Left hindlimb (tissue), 1 donor: ENCODE measurements at places on chromosomes 3 and 15.

GRCh38 chr3:62211675-62212429 is 161.5 kb downstream of the FEZF2 start:
- DNase-seq, result no peak

GRCh38 chr3:16178628-16178988 is 4.1 kb downstream of the GALNT15 start:
- DNase-seq, result no peak

GRCh38 chr15:47332481-47332880 is 384.8 kb upstream of the SEMA6D start:
- DNase-seq, result no peak

DNA sequence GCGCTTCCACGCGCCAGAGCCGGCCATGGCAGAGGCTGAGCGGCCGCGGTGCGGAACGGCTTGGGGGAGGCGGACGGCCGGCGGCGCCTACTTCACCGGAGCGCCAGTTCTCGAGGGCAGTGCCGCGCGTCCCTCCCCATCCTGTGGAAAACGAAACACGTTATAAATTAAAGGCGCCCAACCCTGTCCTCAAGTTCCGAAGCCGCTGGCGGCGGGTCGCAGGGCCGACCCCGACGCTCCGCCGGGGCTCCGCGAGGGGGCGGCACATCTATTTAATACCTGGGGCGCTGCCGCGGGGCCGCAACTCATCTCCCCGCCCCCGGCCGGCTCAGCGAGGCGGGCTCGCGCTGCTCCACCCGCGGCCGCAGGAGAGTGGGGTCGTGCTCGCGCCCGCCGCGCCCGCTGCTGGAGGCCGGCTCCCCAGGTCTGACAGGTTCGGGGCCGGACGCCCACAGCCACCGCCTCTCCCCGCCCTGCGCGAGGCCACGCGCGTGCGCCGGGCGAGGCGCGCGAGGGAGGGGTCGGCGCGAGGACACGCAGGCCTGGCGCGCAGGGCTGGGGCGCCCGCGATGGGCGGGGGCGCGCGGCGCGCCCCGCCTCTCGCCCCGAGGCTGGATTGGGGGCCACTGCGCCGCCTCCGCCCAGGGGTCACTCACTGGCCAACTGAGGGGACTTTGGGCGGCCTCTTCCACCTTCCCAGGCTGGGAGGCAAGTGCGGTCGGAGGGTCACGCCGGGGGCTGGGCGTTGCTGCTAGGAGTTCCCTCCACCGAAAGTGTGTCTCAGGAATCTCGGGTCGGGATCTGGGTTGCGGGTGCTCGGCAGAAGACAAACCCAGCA is at the start of gene SLC30A4:
SLC30A4 (minus strand) TSS at position 428 of the 838 bp plus-strand sequence; CDS start at position 27, 401 bp downstream.
- DNase-seq, result peak; percentile 85

DNA sequence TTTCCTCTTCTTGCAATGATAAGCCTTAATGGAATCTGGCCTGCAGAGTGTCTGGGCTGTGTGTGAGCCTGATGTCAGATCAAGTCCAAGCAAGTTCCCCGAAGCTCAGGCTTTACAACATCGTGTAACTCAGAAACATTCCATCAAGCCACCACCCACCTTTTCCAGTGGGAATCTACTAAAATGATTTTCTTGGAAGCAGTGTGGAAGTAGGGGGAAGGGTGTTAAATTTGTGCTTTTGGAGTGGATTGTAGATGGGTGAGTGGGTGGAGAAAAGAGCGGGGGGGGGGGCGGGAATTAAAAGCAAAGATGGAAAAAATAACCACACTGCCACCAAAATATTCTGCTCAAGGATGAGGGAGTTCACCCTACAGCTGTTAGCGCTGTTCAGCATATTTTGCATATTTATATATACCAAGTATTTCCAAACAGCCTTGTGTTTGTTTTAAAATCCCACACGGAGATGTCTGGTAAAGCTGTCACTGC is 53.6 kb downstream of the VGLL3 start:
- peak; percentile 71 for DNase-seq

GRCh38 chr3:152834776-152835600 is at the start of gene P2RY1:
P2RY1 (plus strand) TSS chr3:152835131; CDS start chr3:152835783, 652 bp downstream.
- peak; percentile 82 for DNase-seq

DNA sequence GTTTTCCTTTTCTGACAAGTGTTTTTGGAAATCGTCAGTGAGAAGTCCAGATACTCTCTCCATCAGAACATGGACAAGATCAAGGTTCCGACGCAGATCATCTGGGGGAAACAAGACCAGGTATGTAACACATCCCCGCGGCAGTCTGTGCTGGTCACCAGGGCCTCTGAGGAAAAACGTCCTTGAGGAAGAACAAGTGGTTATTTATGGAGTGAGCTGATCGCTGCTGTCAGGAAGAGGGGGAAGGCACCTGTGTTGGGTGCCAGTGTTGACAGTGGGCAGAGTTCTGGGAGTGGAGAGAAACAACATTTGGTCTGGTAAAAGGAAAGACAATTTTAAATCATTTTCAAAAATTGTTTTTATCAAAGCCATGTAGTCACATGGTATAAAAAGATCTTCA is 20.7 kb upstream of the RPP14 start:
- no peak for DNase-seq

DNA sequence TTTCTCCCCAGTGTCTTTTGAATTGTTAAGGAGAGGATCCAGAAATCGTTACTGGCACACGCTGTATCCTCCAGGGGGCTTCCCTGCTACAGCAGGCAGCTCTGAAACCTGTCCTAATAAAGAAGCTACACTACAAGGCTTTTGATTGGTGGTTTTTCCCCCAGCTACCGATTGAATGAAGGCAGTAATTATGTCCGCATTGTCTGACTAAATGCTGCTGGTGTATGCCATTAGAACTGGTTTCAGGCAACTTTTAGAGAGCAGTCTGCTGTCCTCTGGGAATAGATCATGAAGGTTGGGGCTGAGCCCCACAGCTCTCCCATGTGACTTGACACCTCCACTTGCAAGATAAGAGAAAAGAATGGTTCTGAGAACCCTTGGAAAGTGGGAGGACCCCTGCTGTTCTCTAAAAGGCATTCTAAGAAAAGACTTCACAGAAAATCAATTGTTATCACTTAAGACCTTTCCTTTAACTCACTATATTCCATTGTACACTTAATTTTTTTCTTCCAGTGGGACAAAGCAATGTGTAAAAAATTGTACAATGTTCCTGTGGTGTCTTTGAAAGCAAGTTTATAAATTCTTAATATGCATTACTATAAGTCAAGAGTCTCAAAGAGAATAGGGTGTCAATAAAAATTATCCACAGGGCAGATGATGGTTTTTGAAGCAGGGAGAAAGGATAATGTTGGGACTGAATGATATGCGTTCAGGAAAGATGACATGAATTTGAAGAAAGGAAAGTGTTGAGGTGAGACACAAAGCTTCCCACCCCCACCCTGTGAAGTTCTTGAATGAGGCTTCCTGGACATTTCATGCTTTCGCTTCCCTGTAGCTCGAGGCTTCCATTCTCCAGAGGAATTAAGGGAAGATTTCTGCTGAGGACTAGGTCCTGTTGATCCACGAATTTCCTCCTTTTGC is 53.0 kb upstream of the DAZL start:
- DNase-seq, result no peak

GRCh38 chr3:48991851-48992545 is 2.0 kb downstream of the P4HTM start:
- no peak for DNase-seq

GRCh38 chr3:134312873-134313846 is 61.1 kb downstream of the AMOTL2 start:
- peak; percentile 86 for DNase-seq

DNA sequence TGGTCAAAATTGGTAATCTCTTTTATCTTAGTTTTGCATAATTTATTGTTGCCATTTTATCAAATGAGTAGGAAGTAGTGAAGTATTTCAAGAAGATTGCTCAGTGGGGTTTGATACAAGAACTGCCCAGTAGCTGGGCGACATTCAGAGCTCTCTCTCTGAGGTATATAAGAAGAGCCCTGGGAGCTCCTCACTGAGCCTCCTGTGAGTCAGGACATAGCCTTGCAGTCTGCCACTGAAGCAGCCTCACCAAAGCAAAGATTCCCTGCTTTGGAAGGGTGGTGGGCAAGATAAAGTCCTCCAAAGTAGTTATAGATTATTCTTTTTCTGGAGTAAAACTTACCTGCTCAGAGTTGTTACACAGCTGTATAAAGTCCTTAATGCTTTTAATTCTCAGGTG is 26.1 kb downstream of the SKIL start:
- no peak for DNase-seq

- DNase-seq, result no peak
Measured at GRCh38 chr3:33826206-33826605, 27.8 kb downstream of the PDCD6IP start.

DNA sequence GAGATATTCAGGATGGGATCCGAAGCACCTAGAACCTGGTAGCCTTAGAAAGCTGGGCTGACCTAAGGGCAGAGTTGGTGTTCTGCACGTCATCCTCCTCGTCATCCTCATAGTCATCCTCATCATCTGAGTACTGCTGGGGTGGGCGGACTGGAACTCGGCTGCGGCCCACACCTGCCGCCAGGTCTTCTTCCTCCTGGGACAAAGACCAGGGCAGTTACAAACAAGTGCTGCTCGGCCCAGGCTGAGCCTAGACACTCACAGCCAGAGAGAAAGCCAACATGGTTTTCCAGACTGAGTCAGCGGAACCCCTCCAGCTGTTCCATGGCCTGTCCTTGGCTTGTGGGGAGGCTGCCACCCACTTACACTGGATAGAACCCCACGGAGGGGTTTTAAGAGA is 40.5 kb downstream of the SEMA3G start:
- peak; percentile 20 for DNase-seq

DNA sequence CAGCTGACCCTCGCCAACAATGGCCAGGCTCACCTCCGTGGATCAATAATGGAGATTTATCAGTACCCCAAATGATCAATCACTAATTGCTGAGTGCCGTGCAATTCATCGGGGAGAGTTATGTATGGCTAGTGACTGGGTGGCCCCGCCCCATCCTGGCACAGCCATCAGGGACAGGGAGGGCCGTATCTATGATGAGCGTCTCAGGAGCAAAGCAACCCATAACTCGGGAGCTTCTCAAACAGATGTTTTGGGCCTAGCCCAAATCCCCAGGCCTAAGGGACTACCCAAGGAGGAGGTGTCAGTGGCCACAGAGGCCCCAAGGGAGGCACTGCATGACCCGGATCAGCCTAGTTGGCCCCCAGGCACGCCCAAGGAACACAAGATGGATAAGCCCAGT is 180.0 kb upstream of the LINGO1 start:
- DNase-seq, result no peak

DNA sequence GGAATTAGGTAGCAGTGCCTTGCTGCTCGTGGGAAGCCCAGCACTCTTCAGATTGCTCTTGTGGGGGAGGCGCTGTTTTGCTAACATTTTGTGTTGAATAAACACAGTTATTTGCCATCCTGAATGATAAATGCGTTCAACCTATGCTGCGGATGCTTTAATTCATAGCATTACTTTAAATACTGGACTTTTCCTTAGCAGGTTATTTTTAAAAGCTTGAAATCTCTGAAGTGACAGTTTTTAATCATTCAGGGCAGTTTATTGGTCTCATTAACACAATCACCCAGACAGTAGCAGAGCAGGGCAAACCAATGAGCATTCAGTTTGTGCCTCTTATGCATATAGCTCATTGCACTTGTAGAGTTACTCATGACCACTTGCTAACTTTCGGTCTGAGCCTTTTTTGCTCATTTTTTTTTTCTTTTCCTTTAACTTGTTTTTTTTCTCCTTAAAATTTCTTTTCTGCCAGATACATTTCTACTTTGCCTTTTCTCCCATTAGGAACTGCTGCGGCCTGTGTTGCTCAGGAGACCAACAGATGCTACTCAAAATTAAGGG is 5.2 kb downstream of the CACNA2D3 start:
- no peak for DNase-seq

GRCh38 chr15:41773332-41773728 is 954 bp upstream of the MAPKBP1 start:
- DNase-seq, result no peak
